ENCODE measurements at places on chromosomes 11 and 22.

- DNase-seq, result no peak
Observed at GRCh38 chr11:118148856-118149255, 3.8 kb downstream of the SCN4B start.

DNA sequence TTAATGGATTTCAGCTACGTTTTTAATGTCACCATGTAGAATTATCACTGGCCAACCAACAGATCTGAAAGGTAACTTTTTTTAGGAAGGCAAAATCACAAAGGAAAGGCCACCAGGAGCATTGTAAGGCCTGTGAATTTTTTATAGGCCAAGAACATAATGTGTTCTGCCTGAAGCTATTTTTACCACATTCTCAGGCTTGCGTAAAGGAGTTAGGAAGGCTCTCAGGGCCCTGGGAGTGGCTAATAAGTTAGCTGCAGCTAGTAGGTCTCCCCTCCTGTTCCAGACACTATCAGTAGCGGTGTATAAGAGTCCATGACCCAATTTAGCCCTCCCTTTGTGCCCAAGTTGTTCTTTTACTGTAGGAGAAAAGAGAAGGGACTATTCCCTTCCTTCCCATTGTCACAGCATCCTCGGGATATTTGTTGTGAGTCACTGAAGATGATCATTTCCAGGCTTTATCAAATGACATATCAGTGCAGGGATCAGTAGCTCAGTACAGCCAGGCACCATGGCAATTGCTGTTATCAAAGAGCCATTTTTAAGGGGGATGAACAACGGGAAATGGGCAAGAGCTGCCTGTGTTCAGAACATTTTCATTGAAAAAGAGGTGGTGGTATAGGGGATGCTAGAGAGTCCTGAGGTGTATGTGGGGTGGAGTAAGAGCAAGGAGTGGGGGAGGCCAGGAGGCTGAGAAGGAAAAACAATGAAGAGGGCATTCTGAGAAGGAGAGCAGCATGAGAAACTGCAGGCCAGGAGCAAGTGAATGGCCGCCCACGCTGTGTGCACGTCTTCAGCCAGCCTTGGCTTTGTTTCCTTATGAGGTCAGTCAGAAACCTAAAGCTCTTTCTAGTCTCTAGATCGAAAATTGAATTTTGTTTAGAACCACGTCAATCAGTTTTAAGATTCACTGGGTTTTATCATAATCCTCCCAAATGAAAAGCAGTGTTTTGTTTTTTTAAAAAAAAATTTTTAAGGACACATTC is 940.3 kb downstream of the NTM start:
- no peak for DNase-seq

GRCh38 chr22:36608987-36609386 is 80.0 kb upstream of the EIF3D start:
- DNase-seq, result no peak

DNA sequence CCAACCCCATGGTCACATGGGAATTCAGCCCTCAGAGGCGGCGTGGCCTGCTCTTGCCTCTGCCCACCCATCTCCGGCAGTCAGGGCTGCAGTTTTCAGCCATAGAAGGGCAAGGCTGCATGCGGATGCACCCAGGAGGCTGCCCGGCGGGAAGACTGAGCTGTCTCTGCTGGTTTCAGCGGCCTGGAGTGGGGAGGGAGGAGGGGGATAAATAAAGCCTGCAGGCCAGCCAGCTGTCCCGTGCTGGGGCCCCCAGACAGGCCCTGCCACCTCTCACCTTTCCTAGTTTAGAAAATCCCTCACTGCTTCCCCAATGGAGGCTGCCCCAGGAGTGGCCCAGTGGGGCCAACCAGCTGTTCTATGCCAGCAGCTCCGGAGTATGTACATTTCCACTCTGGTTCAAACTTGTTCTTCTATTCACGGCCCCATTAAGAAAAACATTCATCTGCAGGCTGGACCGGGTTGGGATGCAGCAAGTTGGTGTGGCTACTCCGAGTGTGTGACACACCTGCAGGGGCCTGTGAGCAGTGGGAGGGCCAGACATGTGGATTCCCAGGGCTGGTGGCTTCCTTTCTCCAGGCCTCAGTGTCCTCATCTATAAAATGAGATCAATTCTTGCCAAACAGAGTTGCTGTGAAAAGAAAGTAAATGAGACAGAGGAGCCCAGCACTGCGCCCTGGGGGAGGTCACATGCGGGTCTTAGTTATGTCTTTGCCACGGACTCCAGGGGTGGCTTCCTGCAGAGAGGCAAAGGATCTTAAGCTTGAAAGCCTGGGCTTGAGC is 5.0 kb downstream of the MICALL1 start:
- DNase-seq, result no peak

GRCh38 chr22:46547179-46547882 is 9.9 kb upstream of the CELSR1 start:
- DNase-seq, result no peak

DNA sequence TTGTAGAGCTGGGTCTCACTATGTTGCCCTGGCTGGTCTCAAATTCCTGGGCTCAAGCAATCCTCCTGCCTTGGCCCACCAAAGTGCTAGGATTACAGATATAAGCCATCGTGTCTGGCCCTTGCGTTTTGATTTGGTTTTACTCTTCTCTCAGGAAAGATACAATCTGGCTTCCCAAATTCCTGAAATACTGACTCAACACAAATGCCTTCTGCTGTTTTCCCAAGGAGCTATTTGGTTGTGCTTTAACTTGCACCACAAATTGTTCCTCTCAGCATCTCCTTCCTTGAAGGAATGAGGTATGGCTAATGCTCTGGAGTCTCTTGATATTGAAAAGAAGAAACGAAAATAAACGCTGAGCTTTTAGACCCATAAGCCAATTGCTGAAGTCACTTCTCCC is 110.0 kb upstream of the PAX6 start:
- DNase-seq, result no peak

GRCh38 chr11:125141178-125141577 is 23.4 kb upstream of the PKNOX2 start:
- DNase-seq, result no peak

- DNase-seq, result no peak
Observed at GRCh38 chr11:56967726-56968125, 21.0 kb upstream of the OR5AK2 start.

Measured in stimulated activated CD8-positive, alpha-beta memory T cell treated with anti-CD3 and anti-CD28 coated beads, Interleukin-15, amount 100 ng/mL, for 24 hours (primary cell).